ENCODE measurements at places on chromosomes 2 and 18. TPM values are rescaled to one million over a fixed set of nuclear protein-coding genes. Genes with fewer than 3 reads are reported as not detected.

The DCDC2C gene
- not detected for total RNA-seq

- H3K4me1 ChIP-seq: no peaks in the 10 kb centered on the region
- no peak for DNase-seq
- H3K4me3 ChIP-seq: no peak overlapping the region
- H3K36me3 ChIP-seq: no peaks in the 10 kb centered on the region
Measured at GRCh38 chr2:176174824-176175708, 13.4 kb upstream of the HOXD1 start.

The NHEJ1 gene
- 22.4 TPM for total RNA-seq

- H3K36me3 ChIP-seq: no peaks in the 10 kb centered on the region
- no peak overlapping the region for H3K4me3 ChIP-seq
- DNase-seq: no peak
Measured at GRCh38 chr2:23446916-23447315, 61.9 kb downstream of the KLHL29 start.

DNA sequence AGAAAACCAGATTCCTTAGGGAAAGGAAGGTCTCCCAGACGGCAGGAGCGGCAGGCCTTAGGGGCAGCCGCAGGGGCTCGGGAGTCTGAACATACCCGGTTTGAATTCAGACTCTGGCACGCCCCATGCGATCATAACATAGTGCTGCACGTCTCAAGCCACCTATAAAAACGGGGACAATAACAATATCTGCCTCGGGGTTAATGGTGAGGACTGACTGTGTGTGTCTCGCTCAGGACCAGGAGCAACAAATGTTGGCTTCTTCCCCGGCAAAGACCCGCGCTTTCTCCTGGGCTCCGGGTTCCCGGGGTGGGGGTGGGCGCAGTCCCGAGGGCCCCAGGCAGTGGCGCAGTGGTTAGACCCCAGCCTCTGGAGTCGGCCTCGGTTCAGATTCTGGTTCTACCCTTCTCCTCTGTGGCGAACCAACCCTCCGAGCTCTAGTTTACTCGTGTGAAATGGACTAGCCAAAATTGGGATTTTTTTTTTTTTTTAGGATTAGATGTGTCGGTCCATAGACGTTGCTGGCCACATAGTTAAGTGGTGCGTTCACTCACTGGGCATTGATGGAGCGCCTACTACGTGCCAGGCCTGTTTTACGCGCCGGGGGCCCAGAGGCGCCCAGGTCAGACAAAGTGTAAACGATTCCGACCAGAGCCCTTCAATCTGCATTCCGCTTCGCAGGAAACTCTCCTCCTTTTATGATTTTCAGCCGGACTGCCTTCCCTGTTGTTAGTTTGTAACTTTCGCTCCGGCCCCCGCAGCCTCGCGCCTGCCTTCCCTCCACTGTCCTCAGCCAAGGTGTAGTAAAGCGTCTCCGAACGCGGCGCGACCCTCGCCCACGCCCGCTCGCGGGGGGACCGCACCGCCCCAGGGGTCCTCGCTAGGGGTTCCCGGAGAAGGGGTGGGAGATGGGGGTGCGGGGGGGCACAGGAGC lies 820 bp upstream of the SH3BP4 start:
- no peak overlapping the region for H3K4me3 ChIP-seq
- H3K4me1 ChIP-seq: no peaks in the 10 kb centered on the region

GRCh38 chr2:7725850-7726242 lies 808.6 kb downstream of the RNF144A start:
- no peaks in the 10 kb centered on the region for H3K36me3 ChIP-seq
- peak overlapping the region; percentile 65 for H3K4me3 ChIP-seq
- DNase-seq: no peak
- H3K27ac ChIP-seq: peak overlapping the region; percentile 47
- H3K4me1 ChIP-seq: peaks cover 37% of the 10 kb centered on the region
- H3K27me3 ChIP-seq: no peaks in the 10 kb centered on the region

The RGPD3 gene
- total RNA-seq: 0.04 TPM

The NEU2 gene
- not detected for total RNA-seq

GRCh38 chr2:43171789-43172188 lies 54.6 kb downstream of the ZFP36L2 start:
- H3K4me1 ChIP-seq: peaks cover 89% of the 10 kb centered on the region
- H3K27ac ChIP-seq: no peak overlapping the region
- no peak overlapping the region for H3K4me3 ChIP-seq
- DNase-seq: no peak

GRCh38 chr18:25495606-25496005 lies 143.6 kb upstream of the ZNF521 start:
- H3K27ac ChIP-seq: no peak overlapping the region
- H3K36me3 ChIP-seq: no peaks in the 10 kb centered on the region
- H3K27me3 ChIP-seq: no peaks in the 10 kb centered on the region
- DNase-seq: no peak
- no peak overlapping the region for H3K4me3 ChIP-seq
